ENCODE measurements at places on chromosomes 5 and 9. TPM values are rescaled to one million over a fixed set of nuclear protein-coding genes. Genes with fewer than 3 reads are reported as not detected.

DNA sequence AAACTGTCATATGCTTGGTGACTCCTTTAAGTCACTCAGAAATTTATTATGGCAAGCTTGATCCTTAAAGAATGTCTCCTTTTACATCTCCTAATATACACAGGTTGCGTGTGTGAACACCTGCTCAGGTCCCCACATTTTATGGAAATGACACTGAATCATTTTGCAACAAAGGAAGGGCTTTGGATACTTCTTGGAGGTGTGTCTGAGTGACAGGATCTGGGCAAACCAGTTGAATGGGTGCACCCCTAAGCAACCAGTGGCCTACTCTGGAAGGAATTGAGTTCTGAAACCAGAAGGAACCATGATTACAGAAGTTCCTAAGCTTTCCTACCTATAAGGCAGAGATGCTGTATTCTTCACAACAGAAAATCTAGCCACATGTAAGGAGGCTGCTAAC, 483.9 kb upstream of the KLF4 start:
- DNase-seq, result no peak

DNA sequence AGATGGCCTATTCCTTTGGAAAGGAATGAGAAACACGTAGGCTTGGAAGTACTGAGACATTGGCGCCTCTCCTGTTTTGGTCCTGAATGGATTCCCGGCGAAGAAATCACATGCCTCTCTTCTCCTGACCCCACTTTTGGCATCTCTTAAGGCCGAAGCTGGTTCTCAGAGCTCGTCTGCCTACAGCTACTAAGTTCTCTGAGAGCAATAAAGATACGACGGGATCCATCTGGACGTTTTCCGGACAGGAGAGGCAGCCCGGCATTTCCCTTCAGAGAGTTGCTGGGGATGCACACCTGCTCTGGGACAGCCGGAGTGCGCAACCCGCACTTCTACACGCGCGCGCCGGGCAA, 336.8 kb upstream of the PUM3 start:
- no peak for DNase-seq

The ABLIM3 gene
- polyA plus RNA-seq, result 14.0 TPM

DNA sequence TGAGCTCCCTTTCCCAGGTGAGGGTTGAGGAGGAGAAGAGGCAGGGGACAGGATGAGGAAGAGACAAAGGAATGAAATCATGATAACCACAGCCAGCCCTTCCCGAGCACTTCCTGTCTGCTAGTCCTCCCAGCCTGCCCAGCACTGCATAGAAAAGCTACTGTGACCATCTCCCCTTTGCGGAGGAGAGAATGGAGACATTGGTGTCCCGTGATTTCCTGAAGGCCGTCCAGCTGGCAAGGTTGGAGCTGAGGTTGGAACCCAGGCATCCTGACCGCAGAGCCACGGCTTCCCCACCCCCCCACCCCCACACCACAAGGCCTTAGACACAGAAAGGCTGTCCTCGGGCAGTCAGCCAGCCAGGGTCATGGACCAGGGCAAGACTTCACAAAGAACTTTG, 131.1 kb upstream of the ICE1 start:
- no peak for DNase-seq

GRCh38 chr9:69363191-69363590, 38.2 kb downstream of the ENTREP1 start:
- no peak for DNase-seq

DNA sequence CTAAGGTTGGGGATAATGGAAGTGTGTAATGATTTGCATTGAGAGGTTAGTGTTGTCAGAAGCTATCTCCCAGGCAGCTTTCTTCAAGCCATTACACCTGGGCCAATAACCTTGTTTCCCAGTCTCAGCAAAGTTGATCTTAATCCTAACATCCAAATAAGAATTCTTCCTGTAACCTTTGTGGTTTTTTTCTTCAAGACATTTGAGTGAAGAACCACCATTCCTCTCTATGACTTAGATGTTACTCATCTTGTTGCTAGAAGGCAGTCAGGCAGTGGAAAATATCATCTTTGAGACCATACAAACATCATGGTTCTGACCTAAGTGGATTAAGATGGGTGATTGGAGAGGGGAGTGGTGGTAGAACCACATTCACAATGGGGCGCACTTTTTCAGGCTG, 103.5 kb downstream of the NDUFAF2 start:
- peak; percentile 41 for DNase-seq

DNA sequence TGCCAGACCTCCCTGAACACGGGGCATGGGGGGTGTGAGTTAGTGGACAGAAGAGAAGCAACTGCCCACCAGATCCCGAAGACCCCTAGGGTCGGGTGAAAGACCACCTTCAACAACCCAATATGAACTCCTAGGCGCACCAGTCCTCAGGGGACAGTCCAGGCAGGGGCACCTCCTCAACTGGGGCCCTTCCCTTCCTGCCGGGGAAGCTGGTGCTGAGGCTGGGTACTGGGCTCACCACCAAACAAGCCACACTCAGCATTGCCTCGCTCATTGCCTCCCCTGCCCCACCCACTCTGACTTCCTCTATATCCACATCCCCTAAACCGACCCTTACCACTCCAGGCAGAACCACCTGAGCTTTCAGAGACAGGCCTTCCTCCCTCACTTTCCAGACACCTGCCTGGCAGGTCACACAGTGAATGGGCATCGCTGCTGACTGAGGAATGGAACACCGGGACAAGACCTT, 42.5 kb downstream of the SEMA4D start:
- DNase-seq, result no peak

GRCh38 chr9:134612715-134613114, 28.9 kb upstream of the COL5A1 start:
- no peak for DNase-seq

- no peak for DNase-seq
Measured at GRCh38 chr5:131661933-131662332, 26.9 kb upstream of the RAPGEF6 start.

DNA sequence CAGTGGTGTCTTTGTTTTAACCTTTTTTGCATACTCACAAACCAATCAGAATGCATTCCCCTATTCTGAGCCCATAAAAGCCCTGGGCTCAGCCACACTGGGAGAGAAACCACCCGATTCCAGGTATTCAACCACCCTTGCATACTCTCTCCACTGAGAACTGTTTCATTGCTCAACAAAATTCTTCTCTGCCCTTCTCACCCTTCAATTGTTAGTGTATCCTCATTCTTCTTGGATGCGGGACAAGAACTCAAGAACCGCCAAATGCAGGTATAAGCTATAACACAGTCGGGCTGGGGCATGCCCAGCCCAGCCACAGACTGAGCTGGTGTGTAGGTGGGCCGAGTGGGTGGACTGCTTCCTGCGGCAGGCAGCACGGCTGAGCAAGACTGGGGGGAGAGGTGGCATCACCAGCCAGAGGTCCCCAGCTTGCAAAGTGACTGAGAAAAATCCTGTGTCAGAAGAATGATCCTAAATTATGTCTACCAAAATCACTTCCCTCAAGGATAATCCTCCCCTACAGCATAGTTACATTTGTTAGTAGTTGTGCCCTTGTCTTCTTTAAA, 141.0 kb downstream of the SSBP2 start:
- no peak for DNase-seq

GRCh38 chr5:8081179-8081578, 212.2 kb downstream of the MTRR start:
- no peak for DNase-seq

DNA sequence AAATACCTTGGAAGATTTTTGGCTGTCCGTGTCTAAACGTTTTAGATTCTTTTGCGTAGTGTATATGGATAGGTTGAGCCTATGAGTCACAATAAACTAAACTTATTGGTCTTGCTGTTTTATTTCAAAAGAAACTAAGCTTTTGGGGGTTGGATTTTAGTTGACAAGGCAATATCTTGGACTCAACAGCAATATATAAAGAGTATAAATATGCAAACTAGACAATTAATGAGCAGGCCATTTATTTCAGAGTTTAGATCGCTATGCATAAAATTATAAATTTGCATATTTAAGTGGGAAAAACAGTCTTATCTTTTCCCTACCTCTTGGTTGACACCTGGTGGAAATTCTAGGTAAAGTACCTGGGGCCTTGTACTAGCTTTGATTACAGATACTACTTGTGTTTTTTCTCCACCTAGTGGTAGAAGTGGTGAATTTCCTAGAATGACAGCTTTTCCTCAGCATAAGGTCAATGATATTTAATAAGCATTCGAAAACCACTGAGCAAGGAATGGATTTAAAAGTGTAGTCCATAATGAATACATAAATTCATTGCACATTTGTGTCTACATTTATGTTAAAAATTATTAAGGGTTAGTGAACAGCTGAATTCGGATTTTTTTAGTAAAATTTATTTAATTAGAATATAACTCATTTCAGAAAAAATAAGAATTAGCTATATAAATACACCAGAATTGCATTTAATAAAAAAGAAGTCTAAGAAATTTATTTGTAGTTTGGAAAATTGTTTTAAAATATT, 1.7 kb upstream of the ARRDC3 start:
- DNase-seq, result peak; percentile 56

- DNase-seq, result no peak
Measured at GRCh38 chr5:149733129-149733900, 3.2 kb downstream of the PPARGC1B start.

DNA sequence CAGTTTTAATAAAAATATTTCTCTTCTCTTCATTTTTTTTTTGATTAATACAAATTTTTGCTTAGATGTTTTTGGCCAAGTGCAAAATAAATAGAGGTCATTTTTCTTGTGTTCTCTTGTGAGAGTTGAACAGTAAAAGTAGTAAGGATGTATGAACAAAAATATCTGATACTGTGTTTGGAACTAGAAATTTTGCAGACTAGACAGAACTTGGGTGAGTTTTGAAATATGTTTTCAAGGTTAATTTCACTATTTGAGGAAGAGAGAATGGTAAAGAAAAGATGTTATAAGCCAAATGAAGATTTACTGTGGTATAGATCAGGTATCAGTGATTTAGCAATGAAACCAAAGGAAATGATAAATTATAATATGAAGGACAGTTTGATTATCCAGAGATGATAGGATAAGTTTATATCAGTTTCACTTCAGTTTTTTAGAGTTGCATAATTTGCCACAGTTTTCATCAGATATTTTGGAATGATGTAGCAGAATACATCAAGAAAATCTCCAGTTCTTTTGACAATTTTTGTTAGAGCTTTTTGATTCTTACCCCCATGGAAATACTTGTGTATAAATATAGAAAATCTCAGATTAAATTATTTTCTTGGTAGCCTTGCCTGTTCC, 147.9 kb upstream of the VCAN start:
- DNase-seq, result no peak

The CATSPER3 gene
- polyA plus RNA-seq, result 0.43 TPM

GRCh38 chr5:108661590-108662219, 86.0 kb upstream of the FER start:
- no peak for DNase-seq

The BTNL3 gene
- polyA plus RNA-seq, result not detected

GRCh38 chr5:6543830-6544560, 88.8 kb downstream of the NSUN2 start:
- DNase-seq, result no peak

The DPYSL3 gene
- 48.3 TPM for polyA plus RNA-seq

DNA sequence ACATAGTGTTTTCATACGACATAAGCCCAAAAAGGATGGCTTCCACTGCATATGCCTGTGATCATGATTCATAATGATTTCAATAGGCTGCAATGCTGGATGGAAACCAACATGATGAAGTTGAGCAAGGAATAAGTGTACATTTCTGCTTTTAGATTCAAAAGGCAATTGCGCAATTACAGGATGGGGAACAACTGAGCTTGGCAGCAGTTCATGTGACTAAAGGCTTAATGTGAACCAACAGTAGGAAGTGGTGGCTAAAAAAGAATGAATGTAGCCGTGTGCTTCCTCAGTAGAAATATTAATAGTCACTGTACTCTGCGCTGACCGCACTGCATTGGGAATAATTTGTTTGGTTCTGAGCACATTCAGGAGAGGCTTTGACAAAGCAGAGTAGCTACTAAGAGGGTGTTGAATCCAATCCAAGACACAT, 51.2 kb downstream of the SLC1A3 start:
- peak; percentile 96 for DNase-seq

GRCh38 chr5:142176255-142176654, 67.7 kb downstream of the NDFIP1 start:
- DNase-seq, result no peak

DNA sequence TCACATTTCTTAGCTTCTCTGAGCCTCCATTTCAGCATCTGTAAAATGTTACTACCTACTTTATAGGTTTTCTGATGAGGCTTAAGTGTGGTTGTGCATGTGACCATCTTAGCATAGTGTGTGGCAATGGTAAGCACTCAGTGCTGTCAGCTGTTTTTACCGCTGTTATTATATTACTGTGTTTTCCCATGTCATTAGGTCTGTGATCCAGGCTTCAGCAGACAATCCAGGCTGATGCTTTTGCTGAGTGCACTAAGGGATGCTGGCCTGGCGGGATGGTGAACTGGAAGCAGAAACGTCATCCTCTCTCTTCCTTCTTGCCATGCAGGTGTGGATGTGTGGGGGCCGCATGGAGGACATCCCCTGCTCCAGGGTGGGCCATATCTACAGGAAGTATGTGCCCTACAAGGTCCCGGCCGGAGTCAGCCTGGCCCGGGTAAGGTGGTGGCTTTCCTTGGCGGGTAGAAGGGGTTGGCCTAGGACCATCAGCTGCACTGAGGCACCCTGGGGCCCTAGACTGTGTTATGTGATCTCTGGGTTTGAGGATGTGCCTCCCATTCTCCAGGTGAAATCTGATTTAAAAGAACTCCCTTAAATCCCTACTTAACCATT, 41.9 kb upstream of the SAP30L start:
- peak; percentile 29 for DNase-seq

DNA sequence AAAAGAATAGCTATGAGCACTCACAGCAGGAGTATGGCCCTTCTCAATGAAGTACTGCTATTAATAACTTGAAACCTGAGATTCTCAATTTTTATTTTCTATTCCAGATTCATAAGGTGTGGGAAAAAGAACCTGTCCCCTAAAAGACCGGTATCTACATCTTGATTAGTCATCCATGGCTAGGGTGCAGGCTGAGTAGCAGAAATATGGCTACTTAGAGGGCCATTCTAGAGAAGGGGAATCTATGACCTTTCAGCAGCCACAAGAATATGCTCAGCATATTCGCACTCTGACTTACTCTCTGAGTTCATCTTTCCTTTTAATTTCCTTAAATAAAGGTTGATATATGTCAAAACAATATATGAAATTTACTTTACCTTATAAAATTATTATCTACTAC, 27.7 kb downstream of the WDR36 start:
- no peak for DNase-seq

The PCDHGB3 gene
- 3.0 TPM for polyA plus RNA-seq

DNA sequence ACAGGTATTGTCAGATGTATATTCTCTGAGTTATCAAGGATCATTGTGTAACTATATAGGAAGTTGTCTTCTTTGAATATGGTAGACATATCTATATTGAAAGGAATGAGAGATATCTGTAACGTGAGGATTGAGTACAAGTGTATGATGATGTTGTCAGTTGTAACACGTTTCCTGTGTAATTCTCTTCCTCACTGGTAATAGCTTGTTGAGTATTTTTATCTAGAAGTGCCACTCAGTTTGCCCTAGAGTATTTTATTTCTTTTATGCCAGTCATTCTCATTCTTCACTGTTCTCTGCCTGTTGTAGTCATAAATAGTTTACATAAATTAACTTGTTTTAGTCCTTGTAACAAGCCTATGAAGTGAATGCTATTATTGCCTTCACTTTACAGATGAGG, 172.1 kb downstream of the BAAT start:
- no peak for DNase-seq

- DNase-seq, result no peak
Measured at GRCh38 chr5:35473589-35473988, 144.1 kb upstream of the SPEF2 start.
